Astrocyte of the hippocampus (primary cell): ENCODE measurements at places on chromosomes 3 and 15.

DNA sequence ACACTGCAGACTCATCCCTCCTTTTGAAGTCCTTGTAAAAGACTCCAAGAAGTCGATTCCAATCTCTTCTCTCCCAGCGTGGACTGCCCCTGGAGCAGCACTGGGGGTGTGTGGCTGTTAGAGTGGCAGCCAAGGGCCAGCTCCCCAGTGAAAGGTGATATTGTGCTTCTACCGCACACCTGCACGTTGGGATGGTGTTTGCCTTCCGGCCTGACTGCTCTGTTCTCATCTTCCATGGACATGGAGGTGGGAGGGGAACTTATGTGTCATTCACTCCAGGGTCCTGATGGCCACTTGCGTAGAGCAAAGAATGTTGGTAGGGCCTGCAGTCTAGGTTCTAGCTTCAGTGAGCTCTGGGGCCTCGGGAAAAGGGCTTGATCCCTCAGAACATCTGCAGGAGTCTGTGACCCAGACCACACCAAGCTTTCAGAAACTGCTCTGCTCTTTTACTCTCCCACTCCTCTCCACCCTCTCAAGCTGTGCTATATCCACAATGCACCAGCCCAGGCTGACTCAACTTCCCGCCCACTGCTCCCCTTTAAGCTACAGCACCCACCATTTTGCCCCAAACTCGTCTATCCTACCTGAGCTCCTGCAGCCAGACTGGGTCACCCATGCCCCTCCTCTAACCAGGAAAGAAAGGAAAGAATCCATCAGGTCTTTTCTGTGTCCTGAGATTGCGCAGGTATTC, 31.3 kb downstream of the LIPC start:
- DNase-seq, result no peak

DNA sequence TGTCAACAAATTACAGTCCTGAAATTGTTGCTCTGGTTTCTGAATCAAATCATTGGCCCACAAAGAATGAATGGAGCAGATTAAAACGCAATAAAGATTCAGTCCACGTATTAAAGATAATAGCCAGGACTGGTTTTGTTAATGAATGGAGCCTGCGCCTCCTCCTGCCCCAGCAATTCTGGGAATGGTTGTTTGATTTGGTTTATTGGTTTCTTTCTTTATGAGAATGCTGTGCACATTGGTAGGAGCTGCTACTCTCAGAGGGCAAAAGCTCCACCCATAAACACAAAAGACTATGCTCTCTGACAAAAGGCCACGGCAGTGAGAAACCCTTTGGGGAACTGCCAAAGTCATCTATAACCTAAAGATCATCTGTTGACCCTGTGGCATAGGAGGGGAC, 261.1 kb downstream of the ABHD5 start:
- DNase-seq, result no peak

GRCh38 chr15:66053991-66054390, 184.7 kb downstream of the RAB11A start:
- DNase-seq, result no peak

DNA sequence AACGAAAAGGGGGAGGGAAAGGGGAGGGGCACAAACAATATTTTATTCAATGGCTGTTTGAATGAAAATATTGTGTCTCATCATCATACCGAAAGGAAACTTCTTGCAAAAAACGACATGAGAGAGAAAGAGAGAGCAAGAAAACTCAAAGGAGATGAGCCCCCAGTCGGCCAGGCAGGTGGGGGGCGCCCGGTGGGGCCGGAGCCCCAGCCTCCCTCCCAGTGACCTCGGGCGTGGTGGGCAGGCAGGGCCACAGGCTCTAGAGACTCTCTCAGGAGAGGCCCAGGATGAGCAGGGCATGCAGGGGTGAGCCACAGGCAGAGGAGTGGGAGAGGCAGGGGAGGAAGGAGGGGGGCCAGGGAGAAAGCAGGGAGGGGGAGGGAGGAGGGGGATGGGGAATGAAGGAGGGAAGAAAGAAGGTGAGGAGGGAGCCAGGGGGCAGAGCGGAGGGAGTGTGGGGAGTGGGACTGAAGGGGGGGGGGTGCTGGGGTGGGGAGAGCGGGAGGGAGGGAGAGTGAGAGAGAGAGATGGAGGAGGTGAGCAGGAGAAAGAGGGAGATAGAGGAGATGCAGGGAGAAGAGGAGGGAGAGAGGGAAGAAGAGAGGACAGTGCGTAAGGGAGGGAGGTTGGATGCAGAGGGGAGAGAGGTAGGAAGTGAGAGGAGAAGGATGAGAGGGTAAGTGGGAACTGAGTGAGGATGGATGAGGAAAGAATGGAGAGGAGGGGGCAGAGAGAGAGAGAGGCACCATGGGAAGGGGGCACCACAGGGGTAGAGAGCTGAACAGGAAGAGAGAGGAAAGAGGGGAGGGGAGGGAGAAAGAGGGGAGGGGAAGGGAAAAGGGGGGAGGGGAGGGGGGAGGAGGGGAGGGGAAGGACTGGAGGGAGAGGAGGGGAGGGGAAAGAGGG, 14.1 kb upstream of the TMEM115 start:
- DNase-seq, result no peak

DNA sequence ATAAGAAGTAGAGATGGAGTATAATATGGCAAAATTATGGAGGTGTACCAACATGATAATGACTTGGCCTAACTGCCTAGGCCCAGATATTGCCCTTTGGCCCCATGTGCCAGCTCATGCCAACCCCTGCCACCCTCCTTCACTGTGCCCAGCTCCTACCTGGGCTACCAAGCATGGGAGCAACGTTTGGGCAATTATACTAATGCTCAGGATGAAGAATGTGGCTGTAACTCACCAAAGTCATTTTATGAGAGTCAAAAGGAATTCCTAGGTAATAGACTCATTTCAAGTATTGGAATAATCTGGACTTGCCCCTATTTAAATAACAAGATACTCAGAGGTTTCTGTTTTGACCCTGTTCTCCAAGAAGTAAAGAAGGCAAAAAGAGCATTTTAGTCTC, 240.2 kb upstream of the IL12A start:
- DNase-seq, result peak; percentile 22

GRCh38 chr3:129594409-129594808, 12.1 kb downstream of the PLXND1 start:
- DNase-seq, result no peak

GRCh38 chr15:41648097-41648496, 12.1 kb upstream of the MGA start:
- DNase-seq, result no peak

DNA sequence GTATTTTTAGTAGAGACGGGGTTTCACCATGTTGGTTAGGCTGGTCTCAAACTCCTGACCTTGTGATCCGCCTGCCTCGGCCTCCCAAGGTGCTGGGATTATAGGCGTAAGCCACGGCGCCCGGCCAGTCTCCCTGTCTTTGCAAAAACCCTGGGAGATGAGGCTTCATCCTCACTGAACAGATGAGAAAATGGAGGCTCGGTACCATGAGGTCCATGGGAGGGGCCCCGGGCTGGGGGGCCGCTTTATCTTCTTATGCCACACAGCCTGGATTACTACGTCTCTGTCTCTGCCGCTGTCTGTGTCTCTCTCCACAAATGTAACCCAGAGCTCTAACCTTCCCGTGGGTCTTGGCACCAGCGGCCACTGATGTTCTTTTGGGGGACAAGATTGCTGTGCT, 39.1 kb downstream of the ABTB1 start:
- no peak for DNase-seq

DNA sequence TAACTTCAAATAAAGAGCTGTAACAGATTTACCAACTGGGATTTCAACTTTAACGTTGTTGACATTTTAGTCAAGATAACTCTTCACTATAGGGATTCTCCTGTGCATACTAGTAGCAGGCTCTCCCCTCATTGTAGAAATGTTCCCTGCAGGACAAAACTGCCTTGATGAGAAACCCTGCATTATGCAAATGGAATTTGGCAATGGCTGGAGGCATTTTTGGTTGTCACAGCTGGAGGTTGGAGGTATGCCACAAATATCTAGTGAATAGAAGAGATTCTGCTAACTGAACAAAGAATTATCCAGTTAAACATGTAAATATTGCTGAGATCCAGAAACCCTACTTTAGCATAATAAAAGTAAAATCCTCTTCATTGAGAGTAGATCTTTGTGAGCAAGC, 928.8 kb upstream of the ALCAM start:
- peak; percentile 75 for DNase-seq

- DNase-seq, result peak; percentile 59
Measured at GRCh38 chr15:26773067-26773877, 406 bp upstream of the GABRB3 start.

- peak; percentile 47 for DNase-seq
Measured at GRCh38 chr3:88132894-88133293, 16.9 kb upstream of the C3orf38 start.

DNA sequence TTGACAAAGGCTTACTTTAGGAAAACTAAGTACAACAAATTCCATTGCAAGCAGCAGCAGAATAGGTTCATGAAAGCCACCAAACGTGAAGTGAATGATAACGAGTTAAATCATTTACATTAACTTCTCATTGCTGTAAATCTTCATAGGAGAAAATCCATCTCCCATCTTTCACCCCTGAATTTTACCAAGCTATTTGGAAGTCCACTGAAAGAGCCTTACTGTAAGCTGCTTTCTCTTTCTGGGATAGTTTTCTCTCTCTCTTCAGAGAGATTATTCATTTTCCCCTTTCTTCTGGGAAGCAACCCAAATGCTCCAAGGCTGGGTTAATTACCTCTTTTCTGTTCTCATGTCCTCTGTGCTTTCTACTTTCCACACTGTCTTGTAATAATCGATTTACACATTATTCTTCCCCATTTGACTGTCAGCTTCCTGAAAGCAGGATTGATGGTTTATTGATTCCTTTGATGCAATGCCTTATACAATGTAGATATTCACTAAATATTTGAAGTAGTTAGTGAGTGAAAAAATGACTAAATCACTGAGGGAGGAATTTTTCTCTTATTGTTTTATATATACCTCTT, 914.3 kb upstream of the ARPP21 start:
- DNase-seq, result peak; percentile 26

DNA sequence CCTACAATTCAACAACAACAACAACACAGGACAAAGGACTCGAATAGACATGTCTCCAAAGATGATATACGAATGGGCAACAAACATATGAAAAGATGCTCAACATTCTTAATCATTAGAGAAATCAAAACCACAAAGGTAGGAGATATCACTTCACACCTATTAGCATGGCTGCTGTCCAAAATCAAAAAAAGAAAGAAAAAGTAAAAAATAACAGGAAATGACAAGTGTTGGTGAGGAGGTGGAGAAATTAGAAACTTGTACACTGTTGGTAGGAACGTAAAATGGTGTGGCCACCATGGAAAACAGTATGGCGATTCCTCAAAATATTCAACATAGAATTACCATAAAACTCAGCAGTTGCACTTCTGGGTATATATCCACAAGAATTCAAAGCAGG, 312.3 kb upstream of the STT3B start:
- no peak for DNase-seq

- peak; percentile 65 for DNase-seq
Measured at GRCh38 chr15:88476635-88477060, 9.1 kb downstream of the MRPS11 start.

DNA sequence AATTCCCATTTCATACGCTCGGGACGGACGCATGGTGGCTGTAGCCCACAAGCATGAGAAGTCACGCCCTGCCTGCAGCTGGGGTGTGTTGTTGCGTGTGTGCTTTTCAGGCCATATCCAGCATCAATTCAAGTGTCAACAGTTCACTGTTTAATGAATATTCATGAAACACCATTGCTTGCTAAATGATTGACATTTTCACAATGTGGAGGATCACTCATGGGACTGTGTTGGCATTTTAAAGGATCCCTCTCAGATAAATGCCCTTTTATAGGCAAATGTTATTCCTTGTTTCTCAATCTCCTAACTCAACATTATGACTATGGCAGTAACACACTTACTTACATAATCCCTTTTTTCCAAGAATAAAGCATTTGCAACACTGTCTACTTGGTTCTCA, 511.3 kb downstream of the GABRG3 start:
- peak; percentile 74 for DNase-seq

- DNase-seq, result no peak
Measured at GRCh38 chr15:67750371-67750770, 74.9 kb upstream of the SKOR1 start.

GRCh38 chr3:69082805-69083204, 1.9 kb upstream of the ARL6IP5 start:
- peak; percentile 72 for DNase-seq

- DNase-seq, result peak; percentile 85
Measured at GRCh38 chr15:101206176-101206591, 45.7 kb downstream of the CHSY1 start.

DNA sequence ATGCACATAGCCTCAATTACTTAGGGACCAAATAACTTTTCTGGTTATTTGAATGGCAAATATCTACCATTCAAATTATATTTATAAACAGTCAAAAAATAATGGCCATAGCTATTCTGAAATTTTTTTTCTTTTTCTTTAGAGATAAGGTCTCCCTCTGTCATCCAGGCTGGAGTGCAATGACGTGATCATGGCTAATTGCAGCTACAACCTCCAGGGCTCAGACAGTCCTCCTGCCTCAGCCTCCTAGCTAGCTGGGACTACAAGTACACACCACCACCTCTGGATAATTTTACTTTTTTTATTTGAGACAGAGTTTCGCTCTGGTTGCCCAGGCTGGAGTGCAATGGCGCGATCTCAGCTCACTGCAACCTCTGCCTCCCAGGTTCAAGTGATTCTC, 16.6 kb downstream of the PPP1R2 start:
- DNase-seq, result no peak

DNA sequence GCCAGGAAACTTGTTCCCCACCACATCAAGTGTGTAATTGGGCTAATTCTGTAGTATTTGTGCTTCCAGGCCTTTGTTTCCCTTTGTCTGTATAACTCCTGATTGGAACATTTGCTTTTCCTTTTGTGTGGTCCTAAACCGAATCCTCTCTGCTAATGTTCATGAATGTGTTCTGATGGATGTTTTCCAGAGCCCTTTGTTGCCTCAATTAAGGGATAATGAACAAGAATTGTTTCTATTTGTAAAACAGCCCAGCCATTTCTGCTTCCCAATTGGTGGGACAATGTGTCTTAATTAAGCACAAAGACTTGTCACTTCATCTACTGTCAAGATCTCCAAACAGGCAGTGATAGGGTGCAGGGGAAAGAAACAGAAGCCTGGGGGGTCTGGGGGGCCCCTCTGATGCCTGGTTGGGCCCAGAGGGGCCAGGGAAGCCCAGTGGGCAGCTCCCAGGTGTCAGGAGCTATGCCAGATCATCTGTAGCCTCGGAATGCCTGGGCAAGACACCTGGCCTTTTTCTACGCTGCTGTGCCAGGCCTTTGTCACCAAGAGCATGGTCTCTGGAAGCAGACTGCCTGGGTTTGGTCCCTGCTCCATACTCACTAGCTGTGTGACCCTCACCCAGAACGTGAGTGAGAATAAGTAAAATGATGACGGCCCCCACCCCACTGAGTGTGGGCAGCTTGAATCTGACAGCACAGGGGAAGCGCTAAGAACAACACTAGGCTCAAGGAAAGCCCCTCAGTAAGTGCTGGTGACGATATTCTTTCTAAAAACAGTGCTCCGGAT, 116.6 kb upstream of the PRR20G start:
- no peak for DNase-seq

GRCh38 chr15:55613727-55614126, 25.6 kb upstream of the PYGO1 start:
- no peak for DNase-seq

DNA sequence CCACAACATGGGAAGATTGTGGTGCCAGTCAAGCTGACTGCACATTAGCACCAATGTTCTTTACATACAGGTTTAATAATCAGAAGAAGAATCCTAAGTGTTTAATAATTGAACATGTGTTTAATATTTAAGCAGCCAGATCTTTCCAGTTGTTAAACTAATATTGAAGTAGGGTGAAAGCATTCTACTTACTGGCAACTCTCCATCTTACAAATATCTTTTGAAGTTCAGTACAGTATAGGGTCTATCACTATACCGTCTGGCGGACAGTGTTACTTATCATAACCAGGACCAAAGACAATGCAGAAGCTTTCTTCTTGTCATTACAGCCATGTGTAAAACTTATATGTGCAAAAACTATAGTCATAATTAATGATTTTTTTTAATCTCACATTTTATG, 376.4 kb downstream of the CNTN6 start:
- no peak for DNase-seq
